RWPE1 (cell line): ENCODE measurements at places on chromosomes 3 and 15.

DNA sequence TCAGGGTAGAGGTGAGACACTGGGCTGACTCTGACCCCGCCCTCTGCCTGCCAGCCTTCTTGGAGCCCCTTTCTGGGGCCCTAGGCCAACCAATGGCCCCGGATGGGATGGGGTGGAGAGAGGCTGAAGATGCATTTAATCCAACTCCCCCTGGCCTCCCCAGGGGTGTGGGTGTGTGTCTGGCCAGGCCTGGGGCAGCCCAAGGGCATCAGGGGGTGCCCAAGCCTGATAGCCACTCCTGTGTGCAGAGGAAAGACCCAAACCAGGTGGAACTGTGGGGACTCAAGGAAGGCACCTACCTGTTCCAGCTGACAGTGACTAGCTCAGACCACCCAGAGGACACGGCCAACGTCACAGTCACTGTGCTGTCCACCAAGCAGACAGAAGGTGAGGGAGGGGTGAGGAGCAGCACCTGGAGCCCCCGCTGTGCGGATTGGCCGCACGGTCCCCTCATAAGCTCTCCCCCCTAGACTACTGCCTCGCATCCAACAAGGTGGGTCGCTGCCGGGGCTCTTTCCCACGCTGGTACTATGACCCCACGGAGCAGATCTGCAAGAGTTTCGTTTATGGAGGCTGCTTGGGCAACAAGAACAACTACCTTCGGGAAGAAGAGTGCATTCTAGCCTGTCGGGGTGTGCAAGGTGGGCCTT lies 9.5 kb downstream of the SPINT1 start:
- no peak for DNase-seq

DNA sequence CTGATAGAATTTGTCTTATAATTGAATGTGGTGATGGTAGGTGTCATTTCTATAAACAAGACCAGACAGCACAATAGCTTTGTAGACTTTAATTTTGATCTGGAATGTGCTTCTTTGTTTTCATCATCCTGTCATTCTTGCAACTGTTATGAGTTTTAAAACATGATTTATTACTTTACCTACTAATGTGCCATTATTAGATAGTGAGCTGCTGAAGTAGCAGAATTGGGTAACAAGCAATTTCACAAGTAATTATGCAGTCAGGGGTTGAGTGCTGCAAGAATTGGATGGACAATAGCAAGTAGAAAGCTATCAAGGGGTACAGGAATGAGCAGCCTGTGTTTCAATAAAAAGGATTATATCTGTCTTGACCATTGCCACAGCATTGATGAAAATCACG lies 975.6 kb downstream of the ROBO1 start:
- DNase-seq = no peak

- DNase-seq = no peak
These were observed 586.1 kb downstream of the MECOM start for GRCh38 chr3:169077394-169077906.

GRCh38 chr15:63067306-63067705 lies 24.8 kb downstream of the TPM1 start:
- no peak for DNase-seq

- peak; percentile 1 for DNase-seq
These were observed 422.7 kb upstream of the ALCAM start for GRCh38 chr3:104943974-104944373.

GRCh38 chr3:462851-463250 lies 266.3 kb downstream of the CHL1 start:
- DNase-seq = no peak

DNA sequence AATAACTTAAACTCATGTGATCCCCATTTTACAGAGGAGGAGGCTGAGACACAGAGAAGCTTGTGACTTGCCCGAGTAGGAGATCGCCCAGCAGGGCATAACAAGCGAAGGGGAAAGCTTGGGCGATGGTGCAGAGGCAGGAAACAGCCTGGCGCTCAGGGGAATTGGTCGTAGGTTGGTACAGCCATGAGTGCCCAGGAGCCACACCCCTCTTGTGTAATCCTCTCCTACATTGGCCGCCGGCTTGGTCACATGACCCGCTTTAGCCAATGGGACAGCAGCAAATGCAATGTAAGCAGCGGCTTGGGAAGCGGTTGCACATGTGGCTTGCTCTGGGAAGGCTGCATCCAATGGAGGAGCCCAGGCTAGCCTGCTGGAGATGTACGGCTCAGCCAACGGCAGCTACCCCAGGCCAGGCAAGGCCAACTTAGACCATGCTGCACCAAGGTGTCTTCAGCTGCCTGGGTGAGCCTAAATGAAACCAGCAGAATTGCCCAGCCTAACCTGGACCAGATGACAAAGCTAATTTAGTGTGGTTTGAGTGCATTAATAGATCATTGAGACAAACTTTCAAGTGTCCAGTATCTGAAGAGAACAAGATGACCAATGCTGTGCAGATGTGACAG lies 50.3 kb upstream of the SLC6A6 start:
- no peak for DNase-seq

- DNase-seq = no peak
These were observed 1.2 kb upstream of the COL6A6 start for GRCh38 chr3:130515755-130516154.

DNA sequence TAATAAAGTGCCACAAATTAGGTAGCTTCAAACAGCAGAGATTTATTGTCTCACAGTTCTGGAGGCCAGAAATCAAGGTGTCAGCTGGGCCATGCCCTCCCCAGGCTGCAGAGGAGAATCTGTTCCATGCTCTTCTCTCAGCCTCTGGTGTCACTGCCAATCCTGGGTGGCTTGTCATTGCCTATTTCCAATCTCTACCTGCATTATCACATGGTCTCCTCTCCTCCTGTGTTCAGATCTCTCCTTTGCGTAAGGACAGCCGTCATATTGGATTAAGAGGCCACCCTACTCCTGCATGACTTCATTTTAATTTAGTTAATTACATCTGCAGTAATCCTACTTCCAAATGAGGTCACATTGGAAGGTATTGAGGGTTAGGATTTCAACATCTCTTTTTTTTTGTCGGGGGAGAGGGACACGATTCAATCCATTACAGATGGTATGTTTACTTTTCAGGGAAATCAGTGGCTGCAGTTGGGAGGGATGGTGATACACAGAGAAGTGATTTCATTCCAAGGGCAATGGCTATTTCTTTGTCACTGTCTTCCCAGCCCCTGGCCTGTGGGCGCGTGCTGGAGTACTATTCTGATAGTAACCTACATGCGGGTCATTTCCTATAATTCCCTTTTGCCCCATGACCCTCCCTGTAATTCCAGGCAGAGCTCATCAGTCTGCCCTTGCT lies 169.4 kb downstream of the MINAR1 start:
- no peak for DNase-seq

- no peak for DNase-seq
These were observed 220.7 kb downstream of the TBC1D2B start for GRCh38 chr15:77856705-77857346.

DNA sequence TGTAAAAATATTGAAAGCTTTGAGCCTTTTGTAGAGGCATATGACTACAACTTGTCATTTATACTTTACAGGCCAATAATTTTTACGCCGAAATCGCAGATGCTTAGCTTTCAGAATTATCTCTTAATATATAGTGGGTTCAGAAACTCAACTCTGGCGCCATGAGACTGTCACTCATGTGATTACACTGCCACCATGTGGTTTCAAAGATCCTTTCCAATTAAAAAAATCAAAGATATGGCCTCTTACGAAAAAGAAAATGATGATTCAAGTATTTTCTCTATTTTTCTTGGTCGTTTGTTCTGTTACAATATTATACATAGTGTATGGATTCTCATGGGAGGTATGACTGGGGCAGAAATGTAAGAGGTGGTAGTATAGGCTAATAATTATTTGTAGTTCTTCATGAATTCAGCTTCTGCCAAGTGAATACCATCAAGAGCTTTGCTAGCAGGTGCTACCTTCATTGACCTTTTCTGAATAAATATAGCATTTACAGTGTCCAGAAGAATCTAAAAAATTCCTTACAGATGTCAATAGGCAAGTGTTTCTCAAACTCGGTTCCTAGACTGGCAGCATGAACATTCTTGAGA lies 751.7 kb upstream of the GOLIM4 start:
- peak; percentile 26 for DNase-seq

- DNase-seq = no peak
These were observed 102.3 kb downstream of the MYRIP start for GRCh38 chr3:39911465-39912309.

- no peak for DNase-seq
These were observed 152.9 kb downstream of the ATP10A start for GRCh38 chr15:25710184-25710583.

- no peak for DNase-seq
These were observed 50.7 kb downstream of the ROPN1B start for GRCh38 chr3:126019683-126020082.

- no peak for DNase-seq
These were observed 24.1 kb downstream of the CSTA start for GRCh38 chr3:122349171-122349570.

GRCh38 chr3:70387889-70388288 lies 75.5 kb upstream of the MDFIC2 start:
- no peak for DNase-seq

GRCh38 chr15:31458596-31459399 lies 132.2 kb downstream of the KLF13 start:
- no peak for DNase-seq

DNA sequence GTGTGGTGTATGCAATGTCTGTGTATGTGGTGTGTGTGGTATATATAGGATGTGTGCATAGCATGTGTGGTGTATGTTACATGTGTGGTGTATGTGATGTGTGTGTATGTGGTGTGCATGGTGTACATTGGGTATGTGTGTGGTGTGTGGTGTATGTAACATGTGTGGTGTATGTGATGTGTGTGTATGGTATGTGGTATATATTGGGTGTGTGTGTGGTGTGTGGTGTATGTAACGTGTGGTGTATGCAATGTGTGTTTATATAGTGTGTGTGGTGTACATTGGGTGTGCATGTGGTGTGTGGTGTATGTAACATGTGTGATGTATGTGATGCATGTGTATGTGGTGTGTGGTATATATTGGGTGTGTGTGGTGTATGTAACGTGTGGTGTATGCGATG lies 41.9 kb downstream of the ARRDC4 start:
- no peak for DNase-seq

- DNase-seq = no peak
These were observed 76.4 kb upstream of the SLC4A7 start for GRCh38 chr3:27560484-27561056.

DNA sequence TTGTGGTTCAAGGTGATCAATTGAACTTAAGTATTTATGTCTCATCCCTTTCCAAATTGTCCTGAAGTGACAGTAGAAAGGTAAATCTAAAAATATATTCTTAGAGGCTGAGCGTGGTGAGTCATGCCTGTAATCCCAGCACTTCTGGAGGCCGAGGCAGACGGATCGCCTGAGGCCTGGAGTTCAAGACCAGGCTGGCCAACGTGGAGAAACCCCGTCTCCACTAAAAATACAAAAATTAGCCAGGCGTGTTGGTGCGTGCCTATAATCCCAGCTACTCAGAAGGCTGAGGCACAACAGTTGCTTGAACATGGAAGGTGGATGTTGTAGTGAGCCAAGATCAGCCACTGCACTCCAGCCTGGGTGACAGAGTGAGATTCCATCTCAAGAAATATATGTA lies 226.6 kb downstream of the DPH6 start:
- DNase-seq = no peak

DNA sequence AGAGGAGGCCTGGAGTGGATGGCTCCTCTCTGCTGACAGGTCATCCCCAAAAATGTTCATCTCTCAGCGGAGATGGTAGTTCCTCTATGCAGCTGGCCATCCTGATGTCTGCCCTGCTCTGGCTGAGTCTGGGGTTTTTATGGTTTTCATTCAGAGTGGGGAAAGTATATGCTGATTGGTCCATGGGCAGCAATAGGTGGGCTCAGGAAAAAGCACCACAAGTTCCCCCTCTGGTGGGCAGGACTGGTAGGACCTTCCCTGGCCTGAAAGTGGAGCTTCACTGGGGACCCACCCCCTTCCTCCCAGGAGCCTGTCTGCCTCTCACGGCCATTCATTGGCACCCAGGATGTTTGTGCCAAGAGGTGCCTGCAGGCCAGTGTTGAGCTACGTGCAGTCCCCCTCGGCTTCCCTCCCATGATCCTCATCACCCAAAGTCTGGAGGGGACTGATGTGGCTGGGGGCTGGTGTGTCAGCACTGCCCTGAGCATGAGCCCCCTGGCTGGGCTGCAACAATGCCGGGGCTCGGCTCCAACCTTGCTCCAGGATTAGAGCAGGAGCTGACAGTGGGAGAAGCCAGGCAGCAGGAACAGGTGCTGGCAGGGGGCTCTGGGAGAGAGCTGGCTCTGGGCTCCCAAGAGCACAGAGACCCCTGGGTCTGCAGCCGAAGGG lies 13.1 kb upstream of the BLOC1S6 start:
- no peak for DNase-seq

- no peak for DNase-seq
These were observed 715.6 kb downstream of the ROBO1 start for GRCh38 chr3:79052054-79052681.

DNA sequence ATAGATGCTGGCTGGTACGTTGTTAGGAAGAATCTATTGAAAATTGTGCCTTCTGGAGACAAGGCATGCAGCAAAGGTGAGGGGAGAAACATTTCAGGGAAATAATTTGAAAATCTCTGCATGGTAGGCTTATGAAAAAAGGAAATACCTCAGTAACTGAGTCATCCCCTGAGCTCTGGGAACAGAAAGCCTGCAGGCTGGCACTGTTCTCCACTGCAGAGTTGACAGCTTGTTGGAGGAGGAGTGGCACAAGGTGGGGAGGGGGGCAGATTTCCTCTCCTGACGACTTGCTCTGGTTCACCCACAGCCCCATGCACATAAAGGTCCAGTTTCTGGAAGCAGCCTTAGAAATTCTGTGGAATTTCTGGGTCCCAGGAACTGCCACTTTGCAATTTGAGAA lies 179.4 kb downstream of the ABHD5 start:
- DNase-seq = peak; percentile 74

- no peak for DNase-seq
These were observed 70.9 kb downstream of the CGGBP1 start for GRCh38 chr3:87987952-87988351.

DNA sequence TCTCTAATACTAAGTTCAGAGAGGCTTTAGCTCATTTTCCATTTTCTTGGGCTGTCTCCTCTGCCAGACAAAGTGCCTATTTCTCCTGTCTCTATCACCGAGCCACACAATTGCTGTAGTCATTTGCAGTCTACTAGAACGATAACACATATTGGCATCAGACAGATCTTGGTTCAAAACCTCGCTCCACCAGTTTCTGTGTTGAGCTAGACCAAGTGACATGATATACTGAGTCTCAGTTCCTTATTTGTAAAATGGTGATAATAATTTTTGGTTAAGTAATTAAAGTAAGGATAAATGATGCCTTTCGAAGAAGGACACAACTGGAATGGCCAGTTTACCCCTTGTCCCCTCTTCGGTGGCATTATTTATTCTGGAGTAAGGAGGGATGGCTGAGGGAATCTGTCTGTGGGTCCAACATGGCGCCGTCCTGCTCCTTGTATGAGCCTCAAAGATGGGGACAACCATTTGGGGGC lies 398 bp upstream of the RAB7A start:
- no peak for DNase-seq

GRCh38 chr15:77633134-77633912 lies 611 bp upstream of the LINGO1 start:
- peak; percentile 90 for DNase-seq

GRCh38 chr3:53146319-53146891 lies 14.6 kb upstream of the PRKCD start:
- no peak for DNase-seq
